ENCODE measurements at places on chromosomes 4 and X. TPM values are rescaled to one million over a fixed set of nuclear protein-coding genes. Genes with fewer than 3 reads are reported as not detected.

HTRA3 gene
- total RNA-seq: not detected

CCKAR gene
- total RNA-seq: not detected

CTBP1 gene
- total RNA-seq: 217 TPM

HELT gene
- total RNA-seq: not detected

CT45A6 gene
- total RNA-seq: not detected

MAGEA4 gene
- total RNA-seq: not detected

DMP1 gene
- total RNA-seq: not detected

ETDA gene
- not detected for total RNA-seq

PAK3 gene
- not detected for total RNA-seq
